NCI-H1930 (cell line): ENCODE measurements at places on chromosomes 12 and 14.

DNA sequence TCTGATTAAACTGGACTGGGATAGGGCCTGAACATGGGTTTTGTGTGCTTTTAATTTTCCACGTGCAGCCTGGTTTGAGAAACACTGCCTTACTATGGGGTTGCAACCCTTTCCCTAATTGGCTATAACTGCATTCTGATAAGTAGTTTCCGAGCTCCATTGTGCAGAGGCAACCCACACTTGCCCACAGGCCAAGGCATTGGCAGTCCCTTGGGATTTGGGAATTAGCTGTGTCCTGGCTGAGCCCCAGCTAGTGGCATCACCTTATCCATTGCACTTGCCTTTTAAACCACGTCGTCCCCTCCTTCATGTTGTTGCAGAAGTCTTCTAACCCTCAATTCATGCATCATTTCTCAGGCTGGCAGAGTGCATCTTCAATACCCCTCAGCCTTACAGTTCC, 10.2 kb downstream of the VCPKMT start:
- DNase-seq, result no peak

- no peak for DNase-seq
Measured at GRCh38 chr14:72275242-72275641, 343.0 kb downstream of the RGS6 start.

GRCh38 chr12:69653703-69654102, 43.0 kb upstream of the LRRC10 start:
- no peak for DNase-seq

- DNase-seq, result no peak
Measured at GRCh38 chr14:39372656-39373055, 59.6 kb downstream of the FBXO33 start.

GRCh38 chr12:120402217-120402616, 33.3 kb upstream of the MSI1 start:
- DNase-seq, result no peak

DNA sequence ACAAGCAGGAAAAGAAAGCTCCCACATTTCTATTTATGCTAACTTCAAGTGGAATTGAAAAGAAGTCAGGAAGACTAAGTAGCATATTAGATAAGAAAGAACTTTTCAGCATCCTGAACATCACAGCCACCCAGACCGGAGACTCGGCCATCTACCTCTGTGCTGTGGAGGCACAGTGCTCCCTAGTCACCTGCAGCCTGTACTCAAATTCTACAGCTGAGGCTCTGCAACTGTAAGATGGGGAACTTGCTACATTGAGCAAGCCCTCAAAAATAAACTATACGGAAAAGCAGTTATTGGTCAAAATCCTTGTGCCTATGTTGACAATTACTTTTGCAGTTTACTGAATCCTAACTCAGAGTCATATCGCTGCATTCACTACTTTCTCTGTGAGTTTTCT, 361.9 kb downstream of the DAD1 start:
- DNase-seq, result no peak

- DNase-seq, result no peak
Measured at GRCh38 chr12:120798696-120799095, 73.1 kb downstream of the ACADS start.

- DNase-seq, result no peak
Measured at GRCh38 chr14:63659726-63660125, 18.1 kb upstream of the WDR89 start.

- DNase-seq, result no peak
Measured at GRCh38 chr12:118033902-118034301, 17.4 kb downstream of the RFC5 start.

GRCh38 chr12:129550353-129550752, 353.5 kb downstream of the TMEM132D start:
- peak; percentile 78 for DNase-seq

DNA sequence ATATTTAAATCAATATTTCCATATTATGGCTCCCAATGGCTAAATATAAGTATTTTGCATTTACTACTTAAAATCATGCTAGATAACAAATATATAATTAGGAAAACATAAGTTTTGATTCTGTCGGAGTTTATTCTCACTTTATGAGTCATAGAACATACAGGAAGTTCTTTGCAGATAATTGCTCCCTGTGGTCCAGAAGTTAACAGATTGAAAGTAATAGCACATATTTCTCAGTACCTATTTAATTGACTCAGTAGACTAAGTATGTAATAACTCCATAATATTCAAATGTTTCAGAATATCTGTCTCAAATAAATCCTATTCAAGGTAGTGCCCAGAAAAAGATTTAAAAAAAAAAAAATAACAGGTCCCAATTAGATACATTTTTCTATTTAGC, 806.0 kb upstream of the ATXN7L3B start:
- no peak for DNase-seq
